RKO (cell line): ENCODE measurements at places on chromosomes 2 and 18.
A peak's percentile ranks its signal among the peaks of the same experiment; 100 is the strongest.

- DNase-seq, result no peak
These were observed 80.9 kb downstream of the NCOA1 start for GRCh38 chr2:24571828-24572442.

- no peak for DNase-seq
These were observed 6.7 kb downstream of the GYPC start for GRCh38 chr2:126662621-126663020.

GRCh38 chr2:61405813-61406212, 65.1 kb downstream of the USP34 start:
- DNase-seq, result no peak

- DNase-seq, result no peak
These were observed 60.5 kb upstream of the PMAIP1 start for GRCh38 chr18:59839246-59839645.

GRCh38 chr2:11152591-11152990, 2.7 kb upstream of the SLC66A3 start:
- no peak for DNase-seq

GRCh38 chr2:26033270-26033817, 540 bp upstream of the RAB10 start:
- peak; percentile 79 for DNase-seq

- DNase-seq, result no peak
These were observed 674 bp downstream of the PTPN4 start for GRCh38 chr2:119760237-119760955.

DNA sequence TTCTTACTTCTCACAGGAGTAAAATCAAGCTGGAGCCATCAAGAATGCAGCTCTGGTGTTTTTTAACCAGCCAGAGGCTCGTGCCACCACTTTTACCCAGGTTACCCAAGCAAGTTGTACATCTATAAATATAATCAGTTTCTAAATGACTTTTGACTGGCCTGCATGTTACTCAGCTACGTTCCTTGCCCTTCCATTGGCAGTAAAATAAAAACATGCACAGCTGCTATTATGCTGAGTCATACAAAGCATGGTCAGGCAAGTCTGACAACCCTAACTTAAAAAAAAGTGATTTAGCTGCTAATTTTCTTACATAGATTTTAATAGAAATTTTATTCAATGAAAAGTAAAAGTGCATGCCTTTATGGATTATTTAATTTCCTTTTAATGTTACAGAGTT, 111.7 kb upstream of the CSRNP3 start:
- peak; percentile 43 for DNase-seq

GRCh38 chr2:104846786-104847585, 6.9 kb upstream of the POU3F3 start:
- no peak for DNase-seq

GRCh38 chr2:105324101-105324500, 5.4 kb downstream of the TGFBRAP1 start:
- no peak for DNase-seq

DNA sequence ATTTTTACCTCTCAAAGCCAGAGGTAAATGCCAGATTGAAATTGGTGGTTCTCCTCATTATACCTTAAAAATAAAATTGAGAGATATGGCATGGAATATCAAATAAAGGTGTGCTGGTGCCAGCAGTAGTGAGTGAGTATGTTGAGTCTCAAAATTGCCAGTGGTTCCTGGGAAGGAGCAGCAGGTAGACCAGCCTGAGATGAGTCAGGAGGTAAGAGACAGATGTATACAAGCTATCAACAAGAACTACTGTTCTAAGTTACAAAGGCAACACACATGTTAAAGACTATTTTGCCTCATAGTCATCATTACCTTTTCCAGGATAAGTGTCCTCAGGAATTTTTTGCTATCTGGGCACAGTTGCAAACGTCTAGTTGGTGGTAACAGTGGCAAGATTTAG, 1.3 kb upstream of the UPP2 start:
- DNase-seq, result no peak

DNA sequence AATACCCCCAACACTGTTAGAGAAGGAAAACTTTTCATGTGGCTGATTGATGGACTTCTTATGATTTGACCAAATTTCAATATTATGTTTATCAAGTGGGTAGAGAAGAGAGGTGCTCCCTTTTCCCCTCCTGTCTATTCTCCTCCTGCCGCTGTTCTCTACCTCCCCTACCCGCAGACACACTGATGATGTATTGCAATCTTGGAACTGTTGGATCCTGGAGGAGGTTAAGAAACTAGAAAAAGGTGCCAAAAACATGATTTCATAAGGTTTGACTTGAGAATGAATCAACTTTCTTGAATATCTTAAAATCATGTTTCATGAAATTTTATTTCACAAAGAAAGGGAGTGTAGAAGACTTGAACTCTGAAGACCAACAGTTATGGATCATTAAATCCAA, 125.8 kb downstream of the MEIS1 start:
- DNase-seq, result no peak
